ENCODE measurements at places on chromosomes 6 and 20.

- no peak for DNase-seq
Observed at GRCh38 chr20:9078826-9079731, 10.2 kb downstream of the PLCB4 start.

DNA sequence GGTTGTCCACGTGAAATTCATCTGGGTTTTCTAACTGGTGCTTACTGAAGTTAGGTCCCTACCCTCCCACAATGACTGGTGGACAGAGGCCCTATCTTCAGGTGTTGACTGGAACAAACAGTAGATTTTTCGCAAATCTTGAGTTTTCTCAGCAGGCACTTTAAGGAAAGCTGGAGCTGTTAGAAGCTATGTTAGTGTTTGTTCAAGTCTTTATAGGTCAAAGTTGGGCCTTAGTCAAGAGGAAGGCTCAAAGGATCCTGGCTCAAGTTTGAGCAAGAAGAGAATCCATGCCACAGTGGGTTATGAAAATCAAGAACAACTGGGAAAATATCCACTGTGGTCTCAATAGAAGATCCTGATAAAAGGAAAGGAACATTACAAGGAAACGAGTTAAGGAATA, 48.5 kb upstream of the ELOVL5 start:
- DNase-seq: no peak

DNA sequence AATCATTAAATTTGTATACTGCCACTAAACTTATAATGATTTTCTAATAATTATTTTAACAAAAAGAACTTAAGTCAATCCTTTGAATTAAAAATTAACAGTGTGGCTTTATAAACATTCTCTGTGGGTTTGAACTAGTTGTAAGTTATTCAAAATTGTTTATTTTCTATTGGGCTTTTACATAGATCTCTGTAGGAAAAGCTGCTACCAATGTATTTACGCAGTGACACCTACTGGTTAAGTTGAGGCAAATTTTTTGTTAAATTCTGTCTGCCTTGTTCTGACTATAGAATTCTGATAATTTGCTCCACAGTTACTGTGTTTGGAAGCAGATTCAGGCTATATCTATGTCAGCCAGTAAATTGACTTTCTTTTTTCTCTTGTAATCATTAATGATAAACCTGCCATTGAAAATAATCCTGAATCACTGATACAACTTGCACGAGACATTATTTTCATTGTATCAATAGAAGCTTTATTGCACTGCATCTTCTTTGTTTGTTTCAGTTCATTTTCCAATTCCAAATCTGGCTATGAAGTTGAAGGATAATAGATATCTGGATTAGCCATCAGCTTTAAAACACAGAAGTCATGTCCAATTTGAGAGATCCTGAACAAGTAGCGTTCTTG, 66.0 kb upstream of the UTRN start:
- no peak for DNase-seq

GRCh38 chr20:42192321-42192720, 574.1 kb upstream of the CHD6 start:
- DNase-seq: no peak

Data from activated CD4-positive, alpha-beta T cell treated with anti-CD3 and anti-CD28 coated beads, Interleukin-2, amount 50 U/mL, for 24 hours (primary cell).